Fibroblast of skin of right quadriceps (primary cell): ENCODE measurements at places on chromosomes 16 and 17.

DNA sequence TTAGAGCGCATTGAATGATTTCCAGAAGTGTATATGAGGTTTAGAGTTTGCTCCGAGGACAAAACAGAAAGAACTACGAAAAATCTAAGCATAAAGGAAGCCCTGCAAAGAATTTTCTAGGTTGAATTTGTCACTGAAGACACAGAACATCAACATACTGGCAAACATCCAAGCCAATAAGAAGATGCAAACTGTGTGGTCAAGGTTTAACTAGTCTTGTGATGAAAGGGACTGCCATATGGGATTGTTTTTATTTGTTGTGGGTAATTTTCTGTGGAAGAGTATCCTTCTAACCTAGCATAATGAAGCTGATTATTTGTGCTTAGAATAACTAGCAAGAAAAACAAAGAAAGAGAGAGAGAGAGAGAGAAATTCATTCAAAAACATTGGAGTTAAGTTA is 492.0 kb upstream of the ERCC4 start:
- peak; percentile 26 for DNase-seq

DNA sequence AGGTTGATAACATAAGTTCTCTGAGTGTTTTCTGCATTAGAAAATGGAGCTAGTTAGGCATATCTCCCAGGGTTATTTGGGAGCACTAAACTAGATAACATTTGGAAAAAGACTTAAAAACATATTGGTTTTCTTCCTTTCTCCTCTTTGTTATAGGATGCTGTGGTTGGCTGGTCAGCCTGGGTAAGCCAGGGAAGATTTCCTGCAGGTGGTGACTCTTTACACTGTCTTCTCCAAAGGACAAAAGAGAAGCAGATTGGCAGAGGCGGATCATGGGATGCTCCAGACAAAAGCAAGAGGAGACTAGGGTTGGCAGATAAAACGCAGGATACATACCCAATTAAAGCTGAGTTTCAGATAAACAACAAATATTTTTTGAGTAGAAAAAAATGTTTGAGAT is 6.2 kb upstream of the CRYBA1 start:
- DNase-seq: no peak

GRCh38 chr17:34412965-34413441 is 50.0 kb upstream of the CCL1 start:
- DNase-seq: peak; percentile 29

GRCh38 chr17:39352986-39353385 is 48.4 kb downstream of the FBXL20 start:
- no peak for DNase-seq

DNA sequence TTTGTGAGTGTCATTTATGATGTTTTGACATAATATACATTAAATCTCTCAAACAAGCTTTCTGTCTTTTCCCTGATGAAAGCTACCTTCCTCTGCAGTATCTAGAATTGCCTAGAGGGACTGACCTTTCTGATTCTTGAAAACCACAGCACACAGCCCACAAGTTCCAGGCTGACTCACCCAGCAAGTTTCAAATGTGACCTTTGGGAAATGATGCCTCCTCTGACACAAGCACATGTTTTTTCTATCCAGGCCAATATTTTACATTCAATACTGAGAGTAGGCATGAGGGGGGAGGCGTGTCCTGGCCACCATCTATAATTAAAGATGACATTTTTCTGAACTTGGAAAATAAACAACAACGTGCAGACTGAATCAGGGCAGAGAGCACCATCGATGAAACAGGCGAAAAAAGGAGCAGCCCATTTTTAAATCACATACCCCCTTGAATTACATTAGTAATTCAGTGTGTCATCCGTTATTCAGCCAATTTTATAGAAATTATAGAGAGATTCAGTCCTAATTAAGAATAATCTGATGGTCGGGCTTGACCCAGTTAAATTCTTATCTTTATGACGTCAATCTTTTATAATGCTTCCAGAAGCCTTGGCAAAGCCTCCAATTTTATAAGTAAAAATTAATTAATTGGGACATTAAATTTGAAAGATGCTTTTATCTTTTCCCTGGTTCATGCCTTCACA is 292.6 kb upstream of the CDH11 start:
- DNase-seq: peak; percentile 94

DNA sequence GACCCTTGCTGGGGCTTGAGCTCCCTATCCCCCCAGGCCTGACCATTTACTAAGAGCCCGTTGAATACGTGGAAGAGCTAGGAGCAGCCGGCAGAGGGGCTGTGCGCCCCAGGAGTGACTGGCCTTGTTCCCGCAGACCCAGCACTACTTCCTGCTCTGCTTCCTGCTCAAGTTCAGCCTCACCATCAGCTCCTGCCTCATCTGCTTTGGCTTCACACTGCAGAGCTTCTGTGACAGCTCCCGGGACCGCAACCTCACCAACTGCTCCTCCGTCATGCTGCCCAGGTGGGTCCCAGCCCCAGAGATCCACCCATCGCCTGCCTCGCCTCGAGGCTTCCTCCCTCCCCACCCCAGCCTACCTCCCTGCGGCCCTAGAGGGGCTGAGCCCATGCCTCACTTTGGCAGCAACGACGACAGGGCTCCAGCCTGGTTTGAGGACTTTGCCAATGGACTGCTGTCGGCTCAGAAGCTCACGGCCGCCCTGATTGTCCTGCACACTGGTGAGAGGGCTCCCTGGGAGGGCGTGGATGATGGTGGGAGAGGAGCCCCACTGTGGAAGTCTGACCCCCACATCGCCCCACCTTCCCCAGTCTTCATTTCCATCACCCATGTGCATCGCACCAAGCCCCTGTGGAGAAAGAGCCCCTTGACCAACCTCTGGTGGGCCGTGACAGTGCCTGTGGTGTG is 17.2 kb downstream of the CASKIN2 start:
- no peak for DNase-seq

- DNase-seq: peak; percentile 93
Measured at GRCh38 chr16:75433732-75434413, 570 bp upstream of the CFDP1 start.

DNA sequence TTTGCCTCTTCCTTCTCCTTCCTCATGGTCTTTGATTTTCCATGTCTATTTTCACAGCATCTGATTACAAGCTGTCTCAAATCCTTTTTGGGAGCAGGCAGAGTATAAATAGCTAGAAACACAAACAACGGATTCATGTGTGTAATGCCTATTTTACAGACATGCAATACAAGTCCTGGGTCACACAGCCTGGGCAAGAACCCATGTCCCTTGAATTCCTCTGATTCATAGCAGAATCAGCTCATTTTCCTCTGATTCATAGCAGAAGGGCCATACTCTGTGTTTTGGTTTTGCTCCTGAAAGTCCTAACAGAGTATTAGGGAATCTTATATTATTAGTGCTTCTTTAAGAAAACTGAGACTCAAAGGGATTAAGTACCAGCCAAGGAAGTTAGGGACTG is 71.3 kb downstream of the IRX5 start:
- peak; percentile 61 for DNase-seq

DNA sequence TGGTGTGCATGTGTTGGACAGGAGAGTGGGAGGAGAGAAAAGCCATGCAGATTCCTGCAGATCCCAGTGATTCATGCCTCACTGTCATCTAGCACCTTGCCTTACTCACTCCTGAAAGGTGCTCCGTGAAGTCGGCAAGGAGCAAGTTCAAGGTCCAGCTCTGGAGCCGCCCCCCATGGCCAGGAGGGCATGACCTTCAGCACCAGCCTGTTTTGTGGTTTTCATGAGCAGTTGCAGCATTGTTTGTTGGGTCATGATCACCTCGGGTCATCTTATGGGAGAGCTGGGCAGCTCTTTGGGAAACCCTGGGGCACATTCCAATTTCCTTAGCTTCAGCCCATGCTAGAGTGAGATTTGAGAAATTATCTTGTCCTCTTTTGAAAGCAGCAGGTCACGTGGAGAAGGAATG is 137.5 kb upstream of the IRX3 start:
- DNase-seq: no peak

DNA sequence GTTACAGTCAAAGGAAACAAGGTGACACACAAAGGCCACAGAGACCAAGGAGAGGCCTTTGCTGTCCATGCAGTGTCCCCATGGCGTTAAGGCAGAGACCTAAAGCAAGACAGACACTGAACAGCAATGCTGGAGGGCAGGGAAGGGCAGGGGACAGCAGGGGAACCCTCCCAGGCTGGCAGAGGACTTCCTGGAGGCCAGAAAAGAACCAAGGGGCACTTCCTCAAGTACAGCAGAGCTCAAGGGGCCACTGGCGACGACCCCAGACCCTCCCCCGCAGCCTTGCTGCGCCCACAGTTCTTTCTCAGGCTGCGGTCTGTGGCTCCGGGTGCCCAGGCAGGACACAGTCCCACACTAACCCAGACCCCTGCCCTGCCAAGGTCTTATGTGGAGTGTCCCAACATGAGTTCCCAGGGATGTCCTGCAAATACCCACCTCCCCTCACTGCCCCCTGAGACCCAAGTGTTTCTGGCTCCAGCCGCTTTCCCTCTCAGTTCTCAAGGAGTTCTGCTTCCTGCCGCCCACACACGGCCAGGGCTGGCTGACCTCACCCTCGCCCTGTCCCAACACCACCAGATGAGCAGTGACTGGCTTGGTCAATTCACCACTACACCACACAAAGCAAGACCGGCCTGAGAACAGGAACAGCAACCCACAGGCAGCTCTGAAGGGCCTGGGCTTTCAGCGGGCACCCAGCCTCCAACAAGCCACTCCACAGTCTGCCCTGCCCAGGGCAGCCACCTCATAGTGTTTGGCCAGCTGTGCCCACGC is 4.2 kb downstream of the CLCN7 start:
- no peak for DNase-seq

GRCh38 chr16:25235991-25236390 is 19.2 kb downstream of the AQP8 start:
- no peak for DNase-seq

DNA sequence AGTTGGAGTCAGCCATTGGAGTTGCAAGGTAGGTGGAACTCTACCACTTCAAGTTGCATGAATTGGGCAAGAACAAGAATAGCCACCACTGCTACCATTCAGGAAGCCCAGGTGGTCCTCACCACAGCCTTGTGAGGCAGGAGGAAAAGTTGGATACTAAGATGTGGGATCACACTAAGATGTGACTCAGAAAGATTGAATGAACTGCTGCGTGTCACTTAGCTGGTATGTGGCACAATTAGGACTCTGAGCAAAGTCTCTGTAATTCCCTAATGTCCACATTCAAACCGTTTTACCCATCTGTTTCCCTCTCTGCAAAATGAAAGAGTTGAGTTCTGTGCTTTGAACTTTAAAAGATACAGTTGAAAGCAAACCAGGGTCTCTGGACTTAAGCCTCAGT is 44.7 kb upstream of the HS3ST3A1 start:
- peak; percentile 72 for DNase-seq

DNA sequence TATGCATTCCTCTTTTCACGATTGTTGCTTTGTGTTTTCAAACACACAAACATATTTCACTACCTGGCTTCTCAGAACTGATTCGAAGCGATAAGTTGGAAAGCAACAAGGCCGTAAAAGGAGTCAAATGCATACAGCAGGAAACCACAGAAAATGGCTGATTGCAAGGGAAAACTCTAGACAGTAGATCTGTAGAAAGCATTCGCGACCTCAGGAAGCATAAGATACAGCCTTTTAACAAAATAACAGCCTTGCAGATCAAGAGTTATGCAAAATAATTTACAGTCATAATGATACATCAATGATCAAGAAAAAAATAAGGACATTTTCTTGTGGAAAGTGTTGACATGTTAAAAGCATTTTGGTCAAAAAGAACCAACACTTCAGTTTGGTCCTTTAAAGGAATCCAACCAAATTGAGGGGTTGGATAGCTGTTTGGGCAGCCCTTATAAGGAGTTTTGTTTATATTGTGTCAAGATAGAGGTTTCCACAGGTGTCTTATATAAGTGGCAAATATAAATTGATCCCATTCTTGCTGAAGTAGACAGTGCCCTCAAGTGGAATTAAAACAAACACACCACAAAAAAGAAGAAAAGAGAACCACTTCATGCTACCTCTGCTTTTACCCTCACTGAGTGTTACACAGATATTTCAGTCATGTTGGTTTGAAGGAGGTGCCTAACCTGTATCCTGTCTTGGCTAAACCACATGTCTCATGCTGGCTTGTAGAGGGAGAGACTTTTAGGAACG is 5.5 kb downstream of the CYLD start:
- no peak for DNase-seq

GRCh38 chr17:78300962-78301820 is 58.7 kb downstream of the SOCS3 start:
- no peak for DNase-seq

- no peak for DNase-seq
Measured at GRCh38 chr16:56984639-56985038, 4.7 kb upstream of the NLRC5 start.

GRCh38 chr16:68737046-68737729 is at the start of gene CDH1:
Gene CDH1 (plus strand): TSS chr16:68737292. CDS start chr16:68737416, 124 bp downstream.
- DNase-seq: no peak

GRCh38 chr17:74513987-74514631 is 17.2 kb downstream of the CD300LB start:
- peak; percentile 42 for DNase-seq

DNA sequence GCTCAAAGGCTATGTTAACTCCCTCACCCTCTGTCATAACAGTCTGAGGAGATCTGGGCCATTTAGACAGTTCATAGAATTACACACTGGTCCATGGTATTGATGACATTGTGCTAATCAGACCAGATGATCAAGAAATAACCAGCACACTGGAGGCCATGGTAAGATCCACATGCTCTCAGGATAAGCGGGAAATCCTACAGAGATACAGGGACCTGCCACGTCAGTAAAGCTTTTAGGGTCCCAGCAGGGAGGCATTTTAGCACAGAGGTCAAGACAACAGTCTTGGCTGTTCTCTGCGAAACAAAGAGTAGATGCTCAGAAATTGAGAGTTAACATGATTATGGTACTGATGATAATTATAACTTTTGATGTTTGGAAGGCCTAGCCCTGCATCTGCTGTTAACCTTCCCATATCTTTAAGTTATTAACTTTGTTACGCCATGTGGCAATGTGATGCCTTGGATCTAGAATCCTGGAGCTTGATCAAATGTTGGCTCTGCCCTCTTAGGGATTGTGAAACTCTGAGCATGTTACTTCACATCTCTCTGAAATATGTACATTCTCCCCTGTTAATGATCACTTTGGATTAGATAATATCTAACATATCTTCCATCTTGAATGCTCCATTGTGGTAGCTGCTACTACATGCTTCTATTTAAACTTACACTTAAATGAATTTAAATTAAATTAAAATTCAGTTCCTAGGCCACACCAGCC is 172.0 kb upstream of the SOX9 start:
- no peak for DNase-seq

DNA sequence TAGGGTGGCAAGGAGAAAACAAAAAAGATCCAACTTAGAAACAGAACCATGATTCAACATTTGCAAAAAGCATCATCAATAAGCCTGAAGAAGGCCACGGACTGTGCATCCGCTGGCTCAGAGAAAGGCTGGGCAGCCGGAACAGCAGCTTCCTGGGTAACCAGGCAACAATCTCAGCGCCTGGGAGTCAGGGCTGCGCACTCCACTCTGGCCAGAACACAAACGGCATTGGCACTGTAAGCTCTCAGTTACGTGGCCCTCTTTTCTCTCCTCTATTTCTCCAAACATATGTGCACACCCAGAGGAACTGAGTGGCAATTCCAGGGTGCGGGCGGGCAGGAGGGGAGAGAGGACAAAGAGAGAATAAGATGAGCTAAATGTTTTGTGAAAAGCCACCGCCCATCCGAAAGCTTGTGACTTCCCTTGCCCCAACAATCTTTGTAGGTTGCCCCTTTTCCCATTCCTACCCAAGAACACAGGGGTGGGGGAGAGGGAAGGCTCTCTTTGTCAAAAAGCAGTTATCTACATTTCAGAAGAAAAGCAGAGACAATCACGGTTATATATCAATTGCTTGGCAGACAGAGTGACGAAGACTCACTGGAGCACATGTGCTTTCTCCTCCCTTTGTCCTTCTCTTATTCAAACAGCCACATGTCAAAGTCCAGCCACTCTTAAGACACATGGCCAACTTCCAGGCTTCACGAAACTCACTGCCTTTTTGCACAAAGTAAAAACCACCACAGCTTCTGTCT is 6.6 kb upstream of the GHDC start:
- DNase-seq: no peak
